ENCODE measurements at places on chromosomes 1 and 21.

DNA sequence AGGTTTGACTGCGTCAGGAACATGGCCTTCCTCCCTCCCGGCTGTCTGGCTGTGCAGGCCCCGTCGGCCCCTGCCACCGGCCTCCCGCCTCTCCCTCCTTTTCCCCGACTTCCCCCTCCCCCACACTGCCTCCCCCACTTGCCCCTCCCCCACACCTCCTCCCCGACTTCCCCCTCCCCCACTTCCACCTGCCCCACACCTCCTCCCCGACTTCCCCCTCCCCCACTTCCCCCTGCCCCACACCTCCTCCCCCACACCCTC, 52.6 kb downstream of the SLC19A1 start:
- no peak for DNase-seq

DNA sequence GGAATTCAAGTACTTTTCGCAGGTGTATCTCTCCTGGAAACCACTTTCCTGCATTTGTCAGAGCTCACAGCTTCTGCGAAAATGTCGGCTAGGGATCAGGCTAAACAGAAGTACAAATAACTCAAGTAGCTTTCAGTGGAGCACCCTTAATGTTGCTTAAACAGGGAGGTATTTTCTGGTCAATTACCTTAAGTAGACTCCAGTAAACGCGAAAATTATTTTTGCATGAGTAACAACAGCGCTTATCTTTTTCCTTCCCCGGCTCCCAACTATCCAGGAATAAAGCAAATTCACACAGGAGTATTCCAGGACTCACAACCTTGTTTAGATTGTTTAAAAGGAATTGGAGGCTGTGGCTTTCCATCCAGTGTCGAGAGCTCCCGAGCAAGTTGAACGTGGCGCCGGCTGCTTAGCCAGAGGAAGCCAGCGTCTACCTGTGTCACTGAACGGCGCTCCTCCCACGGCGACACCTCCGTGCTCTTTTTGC, 7.3 kb upstream of the SIM2 start:
- DNase-seq, result no peak

DNA sequence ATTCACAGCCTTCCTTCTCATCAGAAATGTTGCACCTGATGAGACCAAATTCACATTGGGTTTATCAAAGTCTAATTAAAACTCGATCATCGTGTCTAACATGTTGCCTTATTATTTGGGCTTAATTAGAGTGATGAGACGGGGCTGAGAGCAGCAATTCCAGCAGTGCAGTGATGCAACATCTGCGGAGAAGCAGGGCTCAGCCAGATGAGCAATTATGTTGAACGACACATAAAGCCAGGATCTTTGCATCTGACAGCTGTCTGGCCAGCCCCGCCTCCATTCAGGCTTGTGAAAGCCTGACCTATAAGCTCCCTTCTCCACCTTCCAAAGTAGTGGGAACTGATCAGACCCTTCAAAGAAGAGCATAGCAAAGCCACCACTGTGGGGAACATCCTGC, 109.8 kb downstream of the C1orf94 start:
- no peak for DNase-seq

DNA sequence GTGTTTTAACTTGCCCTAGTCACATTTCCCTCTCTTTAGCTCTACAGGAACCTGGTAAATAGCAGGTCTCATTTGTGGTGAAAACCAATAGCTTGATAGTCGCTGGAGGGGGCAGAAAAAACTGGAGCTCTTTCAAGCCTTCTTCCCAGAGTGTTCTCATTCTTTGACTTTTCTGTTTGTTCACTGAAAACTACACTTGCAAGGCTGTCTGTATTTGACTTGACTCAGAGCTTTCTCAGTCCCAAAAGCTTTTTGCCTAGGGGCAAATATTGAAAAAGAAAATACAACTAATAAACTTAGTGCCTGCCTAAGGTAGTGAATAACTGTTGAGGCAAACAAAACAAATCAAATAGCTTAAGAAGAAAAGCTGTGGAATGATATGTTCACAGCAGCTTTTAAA, 217.1 kb upstream of the CHRM3 start:
- DNase-seq, result no peak

- peak; percentile 97 for DNase-seq
These were observed 10.8 kb upstream of the TIAM1 start for GRCh38 chr21:31354604-31355443.

- DNase-seq, result peak; percentile 92
These were observed 131.3 kb downstream of the ZP4 start for GRCh38 chr1:237759377-237759776.

- no peak for DNase-seq
These were observed 48.7 kb downstream of the EIF2D start for GRCh38 chr1:206563367-206564207.

DNA sequence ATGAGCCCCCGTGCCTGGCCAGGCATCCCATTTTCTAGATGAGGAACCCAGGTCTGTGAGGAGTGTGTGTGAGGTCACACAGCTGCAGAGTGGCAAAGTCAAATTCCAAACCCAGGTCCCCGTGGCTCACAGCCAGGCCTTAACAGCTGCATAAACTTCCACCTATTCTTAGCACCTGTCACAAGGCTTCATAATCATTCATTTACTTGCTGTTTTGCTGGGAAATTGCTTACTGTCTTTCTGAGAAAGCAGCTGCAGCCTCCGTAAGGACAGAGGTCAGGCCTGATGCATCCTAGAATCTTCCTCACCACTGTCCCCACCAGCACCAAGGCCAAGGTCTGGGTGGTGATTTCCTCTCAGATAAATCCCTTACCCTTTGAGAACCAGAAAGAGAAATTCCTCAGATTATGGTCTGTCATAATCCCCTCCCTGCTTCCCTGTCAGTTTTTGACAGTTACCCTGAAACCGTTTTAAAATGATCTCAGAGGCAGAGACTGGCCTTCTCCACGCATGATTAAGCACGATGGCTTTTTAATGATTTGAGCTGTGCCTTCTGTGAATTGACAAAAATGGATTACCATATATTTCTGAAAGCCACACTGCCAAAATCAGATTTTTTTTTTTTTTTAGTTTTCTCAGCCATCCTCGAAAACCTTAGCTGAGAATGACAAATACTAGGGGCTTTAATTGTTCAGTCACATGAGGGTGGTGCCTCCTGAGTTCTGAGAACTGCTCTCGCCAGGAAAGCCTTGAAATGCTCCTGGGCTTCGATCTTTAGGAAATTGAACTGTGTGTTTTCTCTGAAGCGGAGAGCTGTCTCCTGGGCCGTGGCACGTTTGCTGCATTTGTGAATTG, 70.0 kb upstream of the SELENON start:
- DNase-seq, result no peak

DNA sequence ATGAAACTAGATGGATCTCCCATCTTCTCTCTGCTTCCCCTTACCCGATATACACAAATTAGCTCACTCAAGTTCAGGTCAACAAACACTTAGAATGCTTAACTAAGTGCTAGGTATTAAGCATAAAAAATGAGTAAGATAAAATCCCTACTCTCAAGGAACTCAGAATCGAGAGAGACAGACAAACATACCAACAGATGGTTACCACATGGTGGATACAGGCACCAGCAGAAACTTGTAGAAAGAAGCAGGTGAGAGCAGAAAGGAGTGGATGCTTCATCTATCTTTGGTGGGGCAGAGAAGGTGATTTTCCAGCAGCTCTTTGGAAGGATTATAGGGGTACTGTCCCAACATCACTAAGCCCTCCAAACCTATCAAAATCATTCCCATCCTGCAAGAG, 32.2 kb downstream of the C8B start:
- no peak for DNase-seq

DNA sequence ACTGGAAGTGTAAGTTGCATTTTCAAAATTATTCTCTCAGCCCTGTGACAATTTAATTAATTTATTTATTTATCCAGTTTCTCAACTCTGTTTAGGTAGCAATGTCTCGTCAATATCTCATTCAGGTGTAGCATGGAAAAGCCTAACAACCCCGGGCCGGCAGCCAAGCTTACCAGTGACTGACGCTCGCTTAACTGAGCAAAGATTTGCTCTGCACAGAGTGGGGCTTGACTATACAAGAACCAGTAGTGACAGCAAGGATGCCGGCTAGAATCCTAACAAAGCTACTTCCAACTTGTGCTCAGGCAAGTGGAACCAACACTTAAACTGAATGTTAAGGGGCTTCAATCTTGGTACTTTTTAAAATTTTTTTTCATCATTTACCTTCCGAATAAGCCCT, 80.9 kb upstream of the ESRRG start:
- no peak for DNase-seq

- DNase-seq, result peak; percentile 72
These were observed 35.4 kb upstream of the CITED4 start for GRCh38 chr1:40897513-40897912.

DNA sequence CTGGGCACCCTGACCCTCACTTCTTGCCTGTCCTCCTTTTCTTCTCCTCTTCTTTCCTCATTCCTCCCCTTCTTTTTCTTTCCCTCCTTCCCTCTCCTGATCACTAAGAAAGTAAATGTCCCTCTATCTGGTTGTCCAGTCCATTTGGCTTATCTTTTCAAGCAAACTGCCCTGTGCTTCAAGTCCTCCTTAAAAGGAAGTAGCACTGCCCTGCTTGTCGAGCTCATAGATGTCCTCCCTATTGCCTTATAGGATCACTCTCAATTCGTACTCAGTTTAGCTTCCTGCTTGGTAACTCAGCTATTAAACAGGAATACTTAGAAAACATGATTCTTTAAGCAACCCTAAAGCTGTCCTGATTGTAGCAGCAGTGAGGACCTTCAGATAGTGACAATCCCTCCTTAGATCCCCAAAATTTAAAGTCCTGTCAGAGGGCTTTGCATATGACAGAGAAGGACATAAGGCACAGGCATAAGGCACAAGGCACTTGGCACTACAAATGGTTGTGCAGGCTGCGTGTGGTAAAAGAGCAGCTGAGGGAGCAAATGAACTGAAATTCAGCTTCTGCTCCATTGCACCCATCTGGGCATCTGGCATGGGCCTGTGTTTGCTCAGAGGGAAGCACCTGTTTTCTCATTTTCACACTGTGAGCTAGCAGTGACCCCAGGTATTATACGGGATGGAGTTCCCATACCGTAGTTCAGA, 26.1 kb upstream of the SLAMF6 start:
- DNase-seq, result no peak

- DNase-seq, result no peak
These were observed 58.6 kb upstream of the NTPCR start for GRCh38 chr1:232891656-232892317.

DNA sequence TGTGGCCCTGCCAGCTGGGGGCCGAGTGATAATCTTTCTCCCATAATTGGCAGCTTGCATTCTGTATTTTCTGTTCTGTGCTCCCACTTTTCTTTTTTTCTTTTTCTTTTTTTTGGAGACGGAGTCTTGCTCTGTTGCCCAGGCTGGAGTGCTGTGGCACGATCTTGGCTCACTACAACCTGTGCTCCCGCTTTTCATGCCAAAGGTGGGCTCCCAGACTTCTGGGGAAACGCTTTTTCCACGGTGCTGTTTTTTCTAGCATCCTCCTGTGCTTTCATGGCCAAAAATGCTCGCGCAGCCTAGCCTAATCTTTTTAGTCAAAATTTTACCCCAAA, 585 bp upstream of the AHCTF1 start:
- DNase-seq, result no peak

DNA sequence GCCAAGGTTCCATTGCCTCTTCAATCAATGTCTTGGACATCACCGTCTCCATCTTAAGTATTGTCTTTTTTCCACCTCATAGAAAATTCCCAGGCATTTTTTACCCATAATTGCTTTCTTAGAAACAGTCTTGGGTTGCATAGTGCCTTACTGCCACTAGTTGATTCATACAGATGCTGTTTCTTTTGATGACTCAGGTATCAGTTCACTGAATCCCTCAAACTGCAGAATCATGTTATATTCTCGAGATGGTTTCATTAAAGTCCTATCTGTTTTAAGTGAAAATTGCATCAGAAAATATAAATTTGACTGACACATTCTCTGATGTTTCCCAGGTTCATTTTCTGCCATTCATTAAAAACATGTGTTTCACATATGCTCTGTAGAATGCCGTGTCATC, 1489.1 kb downstream of the BRINP3 start:
- DNase-seq, result peak; percentile 18

Data from A172 (cell line).